Glomerular endothelial cell (primary cell): ENCODE measurements at places on chromosomes 11 and 22.

DNA sequence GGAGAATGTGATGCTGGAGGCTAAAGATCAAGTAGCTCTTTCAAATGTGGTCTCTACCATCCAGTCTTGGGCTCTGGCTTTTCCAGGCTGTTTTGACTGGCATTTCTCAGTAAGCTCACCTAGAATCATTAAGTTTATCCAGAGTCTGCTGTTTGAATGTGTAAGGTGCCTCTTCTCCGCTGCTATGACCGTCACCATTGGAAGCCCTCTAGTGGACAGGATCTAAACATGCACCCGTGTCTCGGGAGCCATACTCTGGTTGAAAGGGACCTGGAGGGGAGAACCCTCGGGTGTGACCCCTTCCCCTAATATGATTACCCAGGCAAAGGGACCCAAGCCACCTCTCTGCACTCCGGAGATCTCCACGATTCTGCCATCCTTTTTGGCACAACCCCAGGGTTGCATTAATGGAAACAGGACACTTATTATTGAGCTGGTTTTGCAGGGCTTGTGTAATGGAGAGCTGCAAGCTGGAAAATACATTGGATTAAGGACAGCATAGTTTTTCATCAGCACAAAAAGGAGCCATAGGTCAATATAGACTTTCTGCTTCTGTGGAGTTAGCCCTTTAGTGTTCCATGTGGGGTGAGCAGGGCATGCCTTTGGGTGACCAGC lies 191.0 kb upstream of the LARGE1 start:
- no peak for DNase-seq

DNA sequence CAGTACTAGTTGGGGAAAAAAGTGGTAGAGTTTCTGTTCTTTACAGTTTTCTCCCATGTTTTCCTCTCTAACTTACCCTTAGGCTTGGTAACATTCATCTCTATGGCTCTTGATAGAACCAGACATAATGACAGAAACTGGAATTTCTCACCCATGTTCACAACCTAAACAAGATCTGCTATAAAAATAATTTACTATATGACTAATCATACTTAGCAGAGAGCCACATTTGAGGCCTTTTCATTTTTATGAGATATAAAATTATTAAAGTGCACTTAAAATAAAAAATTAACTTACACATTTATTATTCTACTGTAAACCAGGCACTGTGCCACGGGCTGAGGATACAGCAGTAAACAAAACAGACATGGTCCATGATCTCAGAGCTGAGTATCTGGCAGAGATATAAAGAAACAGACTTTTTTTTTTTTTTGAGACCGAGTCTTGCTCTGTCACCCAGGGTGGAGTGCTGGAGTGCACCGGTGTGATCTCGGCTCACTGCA lies 98.1 kb downstream of the GAB2 start:
- DNase-seq, result no peak

DNA sequence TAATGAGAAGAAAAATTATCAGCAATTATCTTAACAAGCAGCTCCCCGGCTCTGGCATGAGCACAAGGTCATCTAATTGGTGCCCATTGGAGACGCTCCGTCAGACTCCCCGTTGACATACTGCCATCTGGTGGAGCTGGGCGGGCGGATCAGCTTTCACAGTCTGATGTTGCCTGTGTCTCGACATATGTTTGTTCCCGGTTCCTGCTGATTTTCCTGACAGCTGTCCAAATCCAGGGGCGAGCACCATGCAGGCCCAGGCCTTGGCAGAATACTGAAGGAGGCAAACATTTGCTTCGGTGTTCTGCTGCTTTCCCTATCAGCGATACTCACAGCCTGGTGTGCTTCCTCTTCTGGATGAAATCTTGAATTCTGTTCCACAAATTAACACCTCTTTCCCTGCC lies 43.8 kb upstream of the BARX2 start:
- peak; percentile 31 for DNase-seq

- no peak for DNase-seq
These were observed 232.9 kb upstream of the NCAM1 start for GRCh38 chr11:112728288-112728687.
